Sigmoid colon (tissue), 7 donors: ENCODE measurements at places on chromosomes 4 and X. TPM values are rescaled to one million over a fixed set of nuclear protein-coding genes. Genes with fewer than 3 reads are reported as not detected.
A peak's percentile ranks its signal among the peaks of the same experiment; 100 is the strongest.

Gene HSFX2
- total RNA-seq, result not detected

Gene SMIM43
- total RNA-seq, result 1.1 TPM

Gene SLC16A2
- 10.5 TPM for total RNA-seq

Gene PPBP
- not detected for total RNA-seq

Gene DNAAF6
- total RNA-seq, result not detected

Gene TCEANC
- total RNA-seq, result 4.2 TPM

Gene LAGE3
- total RNA-seq, result 15.5 TPM

Gene ABCG2
- total RNA-seq, result 2.9 TPM

Gene XAGE1B
- total RNA-seq, result not detected

GRCh38 chr4:168722391-168722790, 225.5 kb downstream of the PALLD start:
- DNase-seq, result no peak
- no peaks in the 10 kb centered on the region for H3K27me3 ChIP-seq
- no peaks in the 10 kb centered on the region for H3K36me3 ChIP-seq

GRCh38 chr4:17526695-17527477, 11.9 kb downstream of the CLRN2 start:
- H3K36me3 ChIP-seq, result no peaks in the 10 kb centered on the region
- H3K4me1 ChIP-seq, result no peaks in the 10 kb centered on the region
- no peak overlapping the region for H3K27ac ChIP-seq
- no peak for DNase-seq
- H3K4me3 ChIP-seq, result no peak overlapping the region

DNA sequence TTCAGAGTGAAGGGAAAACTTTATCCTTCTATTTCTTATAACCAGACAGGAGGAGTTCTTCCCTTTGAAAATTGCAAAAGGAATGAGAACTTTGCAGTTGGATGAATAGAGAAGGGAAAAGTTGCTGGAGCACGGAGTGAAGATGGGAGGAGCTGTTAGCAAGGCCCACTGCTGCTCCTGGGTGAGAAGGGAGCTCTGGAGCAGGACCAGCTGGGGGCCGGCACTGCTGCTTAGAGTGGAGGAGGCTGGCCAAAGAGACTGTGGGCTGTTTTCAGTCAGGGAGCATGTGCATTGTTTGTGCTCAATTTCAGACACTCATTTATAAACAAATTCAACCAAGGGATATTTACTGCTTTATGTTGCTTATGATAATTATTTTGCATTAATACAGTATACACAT, 164.2 kb downstream of the STIM2 start:
- no peak overlapping the region for H3K27ac ChIP-seq
- DNase-seq, result no peak
- no peak overlapping the region for H3K4me3 ChIP-seq
- H3K36me3 ChIP-seq, result peaks cover 22% of the 10 kb centered on the region

GRCh38 chr4:71711044-71711984, 72.6 kb downstream of the GC start:
- no peak for DNase-seq
- no peaks in the 10 kb centered on the region for H3K27me3 ChIP-seq
- H3K27ac ChIP-seq, result no peak overlapping the region
- H3K4me1 ChIP-seq, result no peaks in the 10 kb centered on the region

GRCh38 chr4:56181140-56181953, 205.9 kb downstream of the AASDH start:
- H3K4me3 ChIP-seq, result no peak overlapping the region
- no peaks in the 10 kb centered on the region for H3K27me3 ChIP-seq
- no peaks in the 10 kb centered on the region for H3K36me3 ChIP-seq
- no peaks in the 10 kb centered on the region for H3K4me1 ChIP-seq
- no peak for DNase-seq
- H3K27ac ChIP-seq, result no peak overlapping the region

DNA sequence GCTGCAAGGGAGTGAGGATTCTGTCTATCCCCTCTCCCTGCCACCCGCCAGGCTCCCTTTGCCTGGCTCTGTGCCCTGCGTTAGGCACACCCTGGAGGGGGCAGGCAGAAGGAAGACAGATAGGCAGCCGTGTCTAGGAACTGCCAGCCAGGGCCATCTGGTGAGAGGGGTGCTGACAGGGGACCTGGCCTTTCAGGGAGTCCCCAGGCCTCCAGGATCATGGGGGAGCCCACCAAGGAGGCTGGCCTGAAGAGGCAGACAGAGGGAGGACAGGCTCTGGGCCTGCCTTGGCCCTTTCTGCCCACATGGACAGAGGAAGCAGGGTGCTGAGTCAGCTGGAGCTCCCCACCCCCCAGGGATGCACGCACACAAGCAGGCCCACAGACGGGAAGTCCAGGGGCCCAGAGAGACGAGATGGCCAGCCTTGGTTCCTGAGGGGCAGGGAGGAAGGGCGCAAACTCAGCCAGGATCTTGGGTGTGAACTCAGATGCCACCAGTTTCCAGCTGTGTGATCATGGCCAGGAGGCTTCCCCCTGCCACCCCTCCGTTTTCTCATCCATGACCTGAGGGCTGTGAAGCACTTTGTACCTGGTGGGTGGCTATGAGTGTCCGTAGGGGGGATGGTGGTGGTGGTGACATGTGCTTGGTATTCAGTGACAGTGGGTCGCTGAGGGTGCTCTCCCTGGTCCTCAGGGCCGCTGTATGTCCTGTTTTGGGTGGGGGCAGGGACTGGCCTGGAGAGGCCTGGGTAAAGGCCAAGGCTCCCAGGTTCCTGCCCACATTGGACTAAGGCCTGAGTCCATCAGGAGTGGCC, 1.8 kb downstream of the SH3BP2 start:
- H3K27me3 ChIP-seq, result no peaks in the 10 kb centered on the region
- no peaks in the 10 kb centered on the region for H3K36me3 ChIP-seq
- no peaks in the 10 kb centered on the region for H3K4me1 ChIP-seq
- DNase-seq, result peak; percentile 78
- no peak overlapping the region for H3K4me3 ChIP-seq

DNA sequence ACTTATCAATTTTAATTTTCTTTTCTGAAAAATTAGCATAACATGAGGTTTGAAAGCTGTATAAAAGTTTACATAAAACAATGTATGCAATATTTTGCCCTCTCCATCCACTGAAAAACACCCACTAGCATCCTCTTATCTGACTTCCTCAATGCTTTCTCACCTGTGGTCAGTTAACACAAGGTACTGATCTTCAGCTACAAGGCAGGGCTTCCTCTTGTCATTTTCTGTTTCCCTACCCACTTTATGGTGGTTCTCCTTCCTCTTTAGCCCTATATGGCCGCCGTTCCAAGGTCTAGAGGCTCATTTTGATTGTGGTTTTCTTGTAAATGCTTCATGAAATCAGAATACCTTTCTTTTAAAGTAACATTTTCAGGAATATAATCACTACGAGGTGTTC, 618.6 kb upstream of the CPEB2 start:
- DNase-seq, result no peak
- no peaks in the 10 kb centered on the region for H3K4me1 ChIP-seq
- no peak overlapping the region for H3K27ac ChIP-seq
- H3K36me3 ChIP-seq, result no peaks in the 10 kb centered on the region

- H3K27ac ChIP-seq, result no peak overlapping the region
- no peaks in the 10 kb centered on the region for H3K27me3 ChIP-seq
- no peaks in the 10 kb centered on the region for H3K36me3 ChIP-seq
Measured at GRCh38 chr4:17469931-17470674, 41.8 kb downstream of the QDPR start.

DNA sequence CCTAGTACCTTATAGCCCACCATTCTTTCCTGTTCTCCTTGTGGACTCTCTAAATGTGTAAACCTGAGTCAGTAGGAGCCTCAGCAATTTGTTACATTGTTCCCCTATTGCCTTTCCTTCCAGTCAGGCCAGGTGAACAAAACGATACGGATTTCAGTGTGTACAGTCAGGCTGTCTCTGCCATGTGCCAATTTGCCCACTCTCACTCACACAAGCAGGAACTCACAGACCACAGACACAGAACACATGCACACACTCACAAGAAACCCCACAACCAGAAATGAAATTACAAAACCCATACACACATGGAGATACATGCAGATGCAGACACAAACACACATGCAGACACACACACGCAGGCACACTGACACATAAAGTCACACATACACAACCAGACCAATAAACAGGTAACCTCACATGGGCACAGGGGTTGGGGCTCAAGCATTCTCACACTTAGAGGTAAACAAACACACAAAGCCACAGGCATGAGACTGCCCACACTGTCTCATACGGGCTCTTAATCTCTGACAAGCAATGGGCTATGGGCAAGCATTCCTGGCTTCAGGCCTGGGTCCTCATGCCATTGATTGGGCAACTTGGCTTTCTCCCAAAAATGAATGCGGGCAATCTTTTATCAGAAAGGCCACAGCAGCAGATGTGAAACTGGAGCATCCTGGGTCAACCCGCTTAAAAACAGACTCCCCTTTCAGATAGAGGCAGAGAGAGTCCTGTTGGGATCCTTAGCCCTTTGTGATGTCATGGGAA, 68.7 kb downstream of the NBDY start:
- peak; percentile 56 for DNase-seq
- no peak overlapping the region for H3K27ac ChIP-seq
- no peak overlapping the region for H3K4me3 ChIP-seq
- no peaks in the 10 kb centered on the region for H3K36me3 ChIP-seq

GRCh38 chr4:153024466-153024865, 88.3 kb downstream of the FHDC1 start:
- H3K4me1 ChIP-seq, result no peaks in the 10 kb centered on the region
- no peaks in the 10 kb centered on the region for H3K36me3 ChIP-seq
- no peak overlapping the region for H3K4me3 ChIP-seq
- DNase-seq, result no peak

DNA sequence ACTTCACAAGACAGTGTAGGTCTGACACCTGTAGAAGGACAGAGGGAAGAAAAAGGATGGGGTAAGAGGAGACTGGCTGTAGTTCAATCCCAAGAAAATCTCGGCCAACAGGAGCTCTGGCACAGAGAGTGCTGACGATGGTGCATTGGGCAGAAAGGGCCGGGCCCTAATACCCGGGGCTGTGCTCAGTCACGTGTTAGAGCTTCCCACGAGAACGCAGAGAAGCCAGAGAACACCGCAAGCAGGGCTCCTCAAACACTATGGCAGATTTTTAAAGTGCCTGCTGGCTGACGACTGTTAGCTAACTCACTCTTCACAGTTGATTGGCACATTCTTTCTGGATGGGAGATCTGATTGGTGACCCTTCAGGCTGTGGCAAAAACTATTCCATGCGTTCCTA, 35.5 kb downstream of the EREG start:
- peaks cover 14% of the 10 kb centered on the region for H3K4me1 ChIP-seq
- DNase-seq, result no peak
- H3K4me3 ChIP-seq, result no peak overlapping the region
- H3K27ac ChIP-seq, result no peak overlapping the region

DNA sequence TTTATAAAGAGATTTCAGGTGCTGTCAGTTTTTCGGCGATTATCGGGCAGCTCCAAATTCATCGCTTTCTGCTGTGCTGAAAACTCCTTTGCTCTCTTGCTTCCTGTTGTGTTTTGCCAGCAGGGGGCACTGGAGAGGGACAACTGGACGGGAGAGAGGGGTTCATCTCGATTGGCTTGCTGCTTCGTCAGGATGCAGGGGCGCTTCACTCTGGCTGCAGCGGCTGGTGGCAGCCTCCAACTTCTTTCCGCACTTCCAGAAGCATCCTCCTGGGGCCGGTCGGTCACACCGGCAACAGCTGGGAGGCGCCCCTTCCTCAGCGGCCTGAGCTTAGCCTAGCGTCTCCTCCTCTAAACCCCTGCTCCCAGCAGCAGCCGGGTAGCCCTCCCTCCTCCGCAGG, 29.5 kb downstream of the MSL3 start:
- H3K27me3 ChIP-seq, result no peaks in the 10 kb centered on the region
- H3K4me3 ChIP-seq, result no peak overlapping the region
- H3K36me3 ChIP-seq, result no peaks in the 10 kb centered on the region
- DNase-seq, result peak; percentile 80
- H3K4me1 ChIP-seq, result no peaks in the 10 kb centered on the region

DNA sequence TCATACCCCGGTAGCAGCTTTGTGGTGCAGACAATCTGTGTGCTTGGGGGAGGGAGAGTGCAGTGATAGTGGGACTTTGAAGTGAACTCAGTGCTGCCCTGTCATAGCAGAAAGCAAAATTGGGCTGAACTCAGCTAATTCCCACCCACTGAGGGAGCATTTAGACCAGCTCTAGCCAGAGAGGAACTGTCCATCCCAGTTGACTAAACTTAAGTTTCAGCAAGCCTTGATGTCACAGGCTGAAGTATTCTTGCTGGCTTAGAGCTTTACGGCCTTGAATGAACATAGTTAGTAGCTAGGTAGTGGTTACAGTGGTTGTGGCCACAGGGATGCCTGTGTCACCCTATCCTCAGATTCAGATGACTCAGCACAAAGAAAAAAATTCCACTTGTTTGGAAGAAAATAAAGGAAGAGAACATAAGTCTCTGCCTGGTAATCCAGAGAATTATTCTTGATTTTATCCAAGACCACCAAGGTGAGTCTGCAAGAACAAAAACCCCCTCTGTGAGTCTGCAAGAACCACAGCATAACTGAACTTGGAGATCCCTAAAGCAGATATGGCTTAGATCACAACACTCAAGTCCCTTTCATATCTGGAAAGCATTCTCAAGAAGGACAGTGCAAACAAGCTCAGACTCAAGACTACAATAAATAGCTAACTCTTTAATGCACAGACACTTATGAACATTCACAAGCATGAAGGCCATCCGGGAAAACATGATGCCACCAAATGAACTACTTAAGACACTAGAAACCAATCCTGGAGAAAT, 39.4 kb downstream of the ADH7 start:
- H3K4me3 ChIP-seq, result no peak overlapping the region
- no peaks in the 10 kb centered on the region for H3K36me3 ChIP-seq
- no peak for DNase-seq

GRCh38 chr4:6500481-6501140, 28.2 kb upstream of the PPP2R2C start:
- no peak overlapping the region for H3K27ac ChIP-seq
- H3K4me1 ChIP-seq, result no peaks in the 10 kb centered on the region
- DNase-seq, result no peak
- H3K27me3 ChIP-seq, result no peaks in the 10 kb centered on the region
- no peaks in the 10 kb centered on the region for H3K36me3 ChIP-seq

DNA sequence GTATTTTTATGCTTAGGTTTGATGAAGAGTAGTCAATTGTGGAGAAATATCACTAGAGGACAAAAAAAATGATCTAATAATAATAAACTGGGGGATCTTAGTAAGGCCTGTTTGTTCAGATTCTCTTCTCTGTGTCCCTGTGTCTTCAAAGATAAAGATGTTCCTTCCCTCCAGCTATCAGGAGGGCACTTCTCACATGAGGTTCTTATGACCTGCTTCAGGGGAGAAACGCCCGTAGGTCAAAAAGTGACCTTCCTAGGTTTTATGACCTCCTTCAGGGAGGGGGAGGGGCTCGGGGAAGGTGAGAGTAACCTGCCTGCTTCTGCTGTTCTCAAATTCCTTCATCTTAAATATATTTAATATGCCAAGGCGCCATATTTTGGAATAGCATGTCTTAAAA, 89.2 kb upstream of the JADE1 start:
- H3K27me3 ChIP-seq, result no peaks in the 10 kb centered on the region
- no peak for DNase-seq
- no peak overlapping the region for H3K4me3 ChIP-seq
- no peaks in the 10 kb centered on the region for H3K36me3 ChIP-seq
- no peak overlapping the region for H3K27ac ChIP-seq
- peaks cover 39% of the 10 kb centered on the region for H3K4me1 ChIP-seq
